Amniotic epithelial cell (primary cell): ENCODE measurements at places on chromosomes 5 and 9.

- no peak for DNase-seq
Observed at GRCh38 chr9:9112001-9112720, 1312.6 kb upstream of the DMAC1 start.

DNA sequence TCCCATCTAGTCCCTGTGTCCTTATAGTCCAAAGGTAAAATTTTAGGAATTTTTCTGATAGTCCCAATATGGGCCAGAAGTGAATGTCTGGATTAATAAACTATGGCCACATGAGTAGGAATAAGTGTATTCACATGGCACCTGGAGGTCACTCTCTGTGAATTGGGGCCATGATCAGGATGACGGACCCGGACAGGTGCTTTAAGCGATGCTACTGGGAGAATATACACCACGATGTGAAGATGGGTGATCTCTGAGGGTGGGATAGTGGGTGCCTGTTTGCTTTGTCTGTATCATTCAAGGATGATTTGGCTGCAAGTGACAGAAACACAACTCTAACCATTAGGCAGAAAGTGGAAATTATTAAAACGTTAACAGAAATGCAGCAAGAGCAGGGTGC lies 101.2 kb downstream of the UGCG start:
- no peak for DNase-seq

GRCh38 chr9:70081120-70081495 lies 37.5 kb downstream of the MAMDC2 start:
- peak; percentile 88 for DNase-seq

GRCh38 chr9:108565651-108566378 lies 290.0 kb downstream of the ACTL7B start:
- DNase-seq: peak; percentile 81

DNA sequence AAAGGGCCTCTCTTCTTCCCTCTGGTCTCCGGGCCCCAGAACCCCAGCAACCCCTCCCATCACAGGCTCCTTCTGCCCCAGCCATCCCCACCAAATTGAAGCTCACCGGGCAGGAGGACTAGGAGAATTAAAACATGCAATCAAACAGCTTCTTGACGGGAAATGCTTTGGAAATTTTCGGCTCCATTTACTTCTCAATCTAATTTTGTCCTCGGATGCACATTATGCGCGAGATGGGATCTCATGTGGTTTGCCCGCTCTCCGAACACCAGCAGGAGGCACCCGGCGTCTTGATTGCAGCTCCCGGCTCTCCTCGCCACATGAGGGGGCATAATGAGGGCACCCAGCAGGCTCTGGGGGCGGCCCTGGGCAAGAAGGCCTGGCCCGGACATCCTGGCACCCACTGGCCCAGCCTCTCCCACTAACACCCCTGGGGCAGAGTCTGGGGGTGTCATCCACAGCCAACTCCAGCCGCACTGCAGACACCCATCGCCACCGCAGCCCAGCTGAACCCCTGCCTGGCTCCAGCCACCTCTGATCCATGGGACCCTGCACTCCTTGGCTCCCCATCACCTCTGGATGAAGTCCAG lies 135.5 kb downstream of the PAX5 start:
- DNase-seq: no peak

DNA sequence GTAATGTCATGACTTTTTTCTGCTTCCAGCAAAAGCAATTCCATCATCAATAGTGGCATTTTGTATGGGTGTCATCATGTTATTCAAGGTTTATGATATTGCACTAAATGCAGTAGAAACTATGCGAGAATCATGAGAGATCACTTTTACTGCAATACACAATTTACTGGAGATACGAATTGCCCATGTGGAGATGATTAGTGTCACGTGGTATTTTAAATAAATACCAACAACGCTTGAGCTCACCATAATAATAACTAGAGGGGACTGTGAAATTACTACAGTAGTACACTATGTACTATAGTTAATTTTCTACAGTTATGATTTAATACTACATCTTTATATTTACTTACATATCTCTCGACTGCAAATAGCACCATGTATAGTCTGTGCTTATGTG lies 49.7 kb downstream of the FAM174A start:
- DNase-seq: no peak

DNA sequence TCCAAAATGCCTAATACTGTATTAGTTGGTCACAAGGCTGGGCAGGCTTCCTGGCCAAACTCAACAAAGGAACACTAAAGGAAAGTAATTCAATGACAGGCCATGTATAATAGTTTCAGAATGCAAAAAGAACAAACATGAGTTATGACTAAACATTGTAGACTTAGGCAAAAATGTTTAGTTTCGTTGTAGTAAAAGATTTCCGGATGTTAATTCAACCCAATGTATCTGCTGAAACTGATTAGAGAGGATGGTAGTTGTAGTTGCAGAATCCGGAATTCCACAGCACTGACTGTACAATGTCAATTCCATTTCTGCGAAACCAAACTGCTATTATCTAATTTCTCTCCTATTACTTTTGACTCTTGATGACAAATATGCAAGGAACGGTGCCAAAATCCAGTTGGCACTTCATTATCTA lies 117.9 kb upstream of the FST start:
- DNase-seq: peak; percentile 93

- no peak for DNase-seq
Observed at GRCh38 chr5:179865491-179866240, 7.0 kb upstream of the MRNIP start.

DNA sequence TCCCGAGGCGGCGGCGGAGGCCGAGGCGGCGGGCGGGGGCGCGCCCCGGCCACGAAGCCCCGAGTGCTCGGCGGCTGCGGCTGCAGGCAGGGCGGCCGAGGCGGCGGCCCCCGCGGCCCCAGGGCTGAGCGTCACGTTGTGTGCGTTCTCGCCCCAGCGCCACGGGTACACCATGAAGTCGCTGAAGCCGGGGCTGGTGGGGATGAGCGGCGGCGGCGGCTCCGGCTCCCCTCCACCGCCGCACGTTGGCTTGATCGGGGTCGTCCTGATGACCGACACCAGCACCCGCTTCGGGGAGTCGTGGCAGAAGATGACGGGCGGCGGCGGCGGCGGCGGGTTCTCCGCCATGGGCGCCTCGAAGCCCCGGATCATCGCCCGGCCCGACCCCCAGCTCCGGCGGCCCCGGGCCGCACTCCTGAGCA lies 498 bp downstream of the ZNF367 start:
- no peak for DNase-seq

GRCh38 chr5:71456362-71456743 lies 902 bp downstream of the BDP1 start:
- DNase-seq: no peak

DNA sequence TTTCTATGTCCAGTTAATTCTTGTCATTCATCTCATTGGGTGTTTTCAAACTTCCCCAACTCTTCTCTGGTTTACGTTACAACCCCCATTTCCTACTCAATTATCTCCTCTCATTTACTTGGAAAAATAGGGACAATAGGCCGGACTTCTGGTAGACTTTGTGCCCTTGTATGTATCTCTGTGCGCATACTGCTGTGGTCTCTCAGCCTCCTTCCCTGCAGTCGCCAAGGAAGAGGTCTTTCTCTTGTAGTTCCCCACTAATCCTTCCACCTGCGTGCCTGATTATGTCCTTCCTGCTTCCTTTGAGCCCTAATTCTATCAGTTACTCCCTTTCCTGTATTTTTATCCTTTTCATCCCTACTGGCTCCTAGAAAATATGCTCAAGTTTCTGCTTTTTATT lies 176.3 kb downstream of the GDNF start:
- no peak for DNase-seq

GRCh38 chr5:151598984-151599383 lies 7.9 kb upstream of the FAT2 start:
- DNase-seq: no peak

GRCh38 chr5:33793836-33794549 lies 97.8 kb downstream of the ADAMTS12 start:
- peak; percentile 38 for DNase-seq

- no peak for DNase-seq
Observed at GRCh38 chr9:17837965-17838364, 259.1 kb downstream of the SH3GL2 start.
